ENCODE measurements at places on chromosomes 3 and 15.

GRCh38 chr3:69764121-69764741, 25.0 kb downstream of the MITF start:
- DNase-seq = no peak

GRCh38 chr3:4995500-4996053, 16.3 kb downstream of the BHLHE40 start:
- DNase-seq = no peak

- DNase-seq = peak; percentile 17
Measured at GRCh38 chr3:46883054-46883829, 5.7 kb downstream of the PTH1R start.

DNA sequence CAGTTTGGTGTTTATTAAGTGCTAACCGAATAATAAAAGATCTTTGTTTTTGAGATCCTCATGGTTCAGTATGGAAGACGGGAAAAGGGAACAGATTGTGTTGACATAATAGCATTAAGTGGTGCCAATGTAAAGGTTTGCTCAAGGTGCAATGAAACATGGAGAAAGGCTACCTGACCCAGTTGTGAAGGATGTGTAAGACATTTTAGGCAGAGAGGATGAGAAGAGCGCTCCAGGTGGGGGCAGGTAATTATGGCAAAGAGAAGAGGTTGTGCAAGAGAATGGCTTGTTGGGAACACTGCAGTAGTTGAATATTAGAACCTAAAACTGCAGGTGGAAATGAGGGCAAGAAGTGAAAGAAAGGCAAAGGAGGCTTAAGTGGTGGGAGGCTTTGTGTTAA, 140.8 kb downstream of the DIPK2A start:
- no peak for DNase-seq

GRCh38 chr15:59406446-59406845, 31.5 kb upstream of the FAM81A start:
- no peak for DNase-seq

- no peak for DNase-seq
Measured at GRCh38 chr3:163362151-163362550, 1716.1 kb downstream of the SI start.

GRCh38 chr15:40969363-40969762, 16.1 kb downstream of the CHAC1 start:
- DNase-seq = no peak

GRCh38 chr3:54871867-54872266, 56.0 kb downstream of the LRTM1 start:
- no peak for DNase-seq

- no peak for DNase-seq
Measured at GRCh38 chr15:49863431-49864224, 242.8 kb downstream of the DTWD1 start.

DNA sequence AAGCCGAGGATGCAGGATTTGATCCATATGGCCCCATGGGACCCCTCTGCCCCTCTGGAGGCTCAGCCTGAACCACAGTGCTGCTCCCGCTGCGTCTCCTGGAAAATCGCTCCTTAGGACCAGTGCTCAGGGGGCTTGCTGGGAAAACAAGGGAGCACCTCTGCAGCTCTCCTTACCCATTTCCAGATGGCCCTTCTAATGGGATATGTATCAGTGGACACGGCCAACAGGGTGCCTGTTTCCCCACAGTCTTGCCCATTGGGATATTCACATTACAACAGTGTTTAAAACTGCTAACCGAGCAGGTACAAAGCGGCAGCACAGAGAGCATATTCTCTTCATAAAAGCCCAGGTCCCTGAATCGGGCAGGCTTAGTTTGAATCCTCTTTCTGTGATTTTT, 27.1 kb downstream of the TMEM44 start:
- DNase-seq = no peak

Data from CD4-positive, alpha-beta T cell treated with Interleukin-1 beta for 1 hour (primary cell).